ENCODE measurements at places on chromosomes 16 and 17.

DNA sequence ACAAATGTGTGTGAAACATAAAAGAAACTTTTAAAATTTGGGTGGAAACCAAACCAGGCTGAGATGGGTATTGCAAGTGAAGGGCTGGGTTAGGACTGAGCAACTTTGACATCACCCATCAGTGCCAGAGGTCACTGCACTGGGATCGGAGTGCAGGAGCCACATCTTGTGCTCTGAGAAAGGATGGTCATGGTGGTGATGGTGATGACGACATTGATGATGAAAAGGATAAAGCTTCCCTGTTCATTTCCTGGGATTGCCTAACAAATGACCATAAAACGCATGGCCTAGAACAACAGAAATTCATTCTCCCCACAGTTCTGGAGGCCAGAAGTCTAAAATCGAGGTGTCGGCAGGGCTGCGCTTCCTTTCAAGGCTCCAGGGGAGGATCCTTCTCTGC lies 324.0 kb downstream of the MAF start:
- no peak for DNase-seq

- no peak for DNase-seq
Measured at GRCh38 chr16:15976929-15977637, 27.7 kb downstream of the ABCC1 start.

DNA sequence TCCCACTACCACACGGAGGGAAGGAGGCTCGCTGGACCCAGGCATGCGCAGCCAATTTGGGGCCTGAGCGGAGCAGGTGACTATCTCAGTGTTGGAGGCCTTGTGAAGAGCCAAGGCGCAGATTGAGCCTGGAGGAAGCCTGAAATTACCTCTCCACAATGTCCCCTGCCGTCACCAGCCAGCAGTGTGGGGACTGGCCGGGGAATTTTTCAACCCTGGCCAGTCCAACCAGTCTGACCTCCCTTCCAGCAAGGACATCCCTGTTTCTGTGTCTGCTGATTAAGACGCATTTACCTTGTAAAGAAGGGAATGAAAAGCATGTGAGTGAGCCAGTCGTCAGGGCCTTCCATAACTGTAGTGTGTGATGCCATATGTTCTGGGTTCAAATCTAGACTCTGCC lies 198.1 kb upstream of the IRX3 start:
- no peak for DNase-seq

DNA sequence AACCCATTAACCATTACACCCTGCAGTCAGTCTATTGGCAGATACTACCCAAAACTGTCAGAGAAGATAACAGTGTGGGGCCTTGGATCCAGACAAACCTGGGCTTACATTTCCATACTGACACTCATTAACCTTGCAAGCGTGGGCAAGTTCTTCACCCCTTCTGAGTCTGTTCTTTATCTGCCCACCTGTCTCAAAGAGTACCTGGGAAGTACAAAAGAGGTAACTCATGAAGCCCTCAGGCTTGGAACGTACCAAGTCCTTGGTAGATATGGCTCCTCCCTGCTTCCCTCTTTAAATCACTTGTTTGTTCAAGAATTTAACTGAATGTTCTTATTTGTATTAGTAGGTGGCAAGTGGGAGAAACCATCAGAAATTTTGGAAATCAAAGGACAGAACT lies 2.5 kb upstream of the IGSF6 start:
- DNase-seq: no peak

GRCh38 chr17:75920045-75920560 lies 15.4 kb upstream of the MRPL38 start:
- no peak for DNase-seq

DNA sequence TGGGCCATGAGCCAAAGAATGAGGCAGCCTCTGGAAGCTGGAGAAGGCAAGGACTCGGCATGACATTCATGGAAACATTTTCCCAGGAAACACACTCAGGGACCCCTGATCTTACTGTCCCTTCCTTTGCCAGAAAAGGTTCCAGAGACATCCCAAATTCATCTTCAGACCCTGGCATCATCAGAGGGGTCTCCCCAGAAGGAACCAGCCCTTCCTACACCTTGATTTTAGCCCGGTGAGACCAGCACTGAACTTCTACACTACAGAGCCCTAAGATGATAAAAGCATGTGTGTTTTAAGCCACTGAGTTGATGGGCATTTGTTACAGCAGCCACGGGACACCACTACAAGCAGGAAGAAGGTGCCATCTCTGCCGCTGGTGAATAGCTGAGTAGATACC lies 262.3 kb downstream of the C16orf95 start:
- no peak for DNase-seq

DNA sequence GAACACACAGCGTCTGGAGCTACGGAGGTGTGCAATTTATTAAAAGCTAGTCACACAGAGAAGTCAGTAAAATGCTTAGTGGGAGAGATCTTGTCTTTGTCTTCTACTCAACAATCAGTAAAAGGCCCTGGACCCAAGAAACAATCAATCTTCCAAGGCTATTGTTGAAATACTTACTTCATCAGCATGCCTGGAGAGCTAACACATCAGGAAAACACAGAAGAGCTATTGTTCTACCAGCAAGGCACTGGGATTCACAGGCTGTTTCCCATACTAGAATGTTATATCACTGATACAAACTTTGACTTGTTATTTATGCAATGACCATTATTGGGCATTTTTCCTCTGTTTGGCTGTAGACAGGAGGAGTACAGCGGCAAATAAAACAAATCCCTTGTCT lies 247.8 kb upstream of the ERCC4 start:
- no peak for DNase-seq

DNA sequence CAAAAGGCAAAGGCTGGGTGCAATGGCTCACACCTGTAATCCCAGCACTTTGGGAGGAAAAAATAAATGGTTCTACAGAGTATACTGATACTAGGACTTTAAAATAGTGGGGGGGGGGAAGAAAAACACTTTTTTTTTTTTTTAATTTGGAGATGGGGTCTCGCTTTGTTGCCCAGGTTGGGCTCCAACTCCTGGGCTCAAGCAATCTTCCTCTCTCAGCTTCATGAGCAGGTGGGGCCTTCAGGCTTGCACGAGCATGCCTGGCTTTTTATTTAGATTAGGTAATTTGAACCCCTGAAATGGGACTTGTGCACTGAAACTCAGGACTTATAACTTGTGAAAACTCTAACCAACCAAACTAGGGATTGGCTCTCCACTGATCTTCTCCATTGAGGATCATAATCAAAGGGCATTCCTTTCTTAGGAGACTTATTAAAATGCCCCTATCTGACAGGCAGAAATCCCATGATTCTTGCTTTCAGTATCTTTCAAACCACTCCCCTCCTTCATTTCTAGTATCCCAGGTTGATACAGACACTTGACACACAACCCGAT lies 16.9 kb downstream of the GRB2 start:
- DNase-seq: no peak

- no peak for DNase-seq
Measured at GRCh38 chr16:50323335-50324011, 45.3 kb downstream of the BRD7 start.

- DNase-seq: no peak
Measured at GRCh38 chr16:2142942-2143877, 5.2 kb upstream of the RAB26 start.

- DNase-seq: no peak
Measured at GRCh38 chr16:1078579-1079021, 6.1 kb downstream of the SSTR5 start.

DNA sequence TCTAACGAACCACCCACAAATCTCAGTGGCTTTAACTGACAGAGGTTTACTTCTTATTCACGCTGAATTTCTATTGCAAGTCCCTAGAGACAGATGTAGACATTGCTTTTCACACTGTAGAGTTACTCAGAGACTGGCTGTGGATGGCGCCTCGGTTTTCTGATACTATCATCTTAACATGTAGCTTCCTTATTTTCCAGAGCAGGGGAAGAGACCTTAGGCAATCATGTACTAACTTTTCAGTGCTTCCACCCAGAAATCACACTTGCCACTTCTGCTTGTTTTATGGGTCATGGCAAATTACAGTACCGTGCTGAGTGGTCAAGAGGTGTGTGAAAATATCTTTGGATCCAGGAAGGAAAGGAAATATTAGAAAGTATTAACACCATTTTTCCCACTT lies 65.4 kb downstream of the MAF start:
- no peak for DNase-seq

DNA sequence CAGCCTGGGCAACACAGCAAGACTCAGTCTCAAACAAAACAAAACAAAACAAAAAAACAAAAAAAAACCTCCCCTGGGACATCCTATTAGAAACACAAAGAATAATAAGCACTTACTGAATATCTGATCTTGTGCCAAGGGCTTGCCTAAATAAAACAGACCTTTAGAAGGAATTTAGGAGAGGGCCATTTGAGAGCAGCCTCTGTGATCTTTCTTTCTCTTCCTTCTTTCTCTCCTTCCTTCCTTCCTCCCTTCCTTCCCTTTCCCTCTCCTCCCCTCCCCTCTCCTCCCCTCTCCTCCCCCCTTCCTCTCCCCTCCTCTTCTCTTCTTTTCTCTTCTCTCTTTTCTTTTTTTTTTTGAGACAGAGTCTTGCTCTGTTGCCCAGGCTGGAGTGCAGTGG lies 12.3 kb downstream of the ITGAL start:
- no peak for DNase-seq

DNA sequence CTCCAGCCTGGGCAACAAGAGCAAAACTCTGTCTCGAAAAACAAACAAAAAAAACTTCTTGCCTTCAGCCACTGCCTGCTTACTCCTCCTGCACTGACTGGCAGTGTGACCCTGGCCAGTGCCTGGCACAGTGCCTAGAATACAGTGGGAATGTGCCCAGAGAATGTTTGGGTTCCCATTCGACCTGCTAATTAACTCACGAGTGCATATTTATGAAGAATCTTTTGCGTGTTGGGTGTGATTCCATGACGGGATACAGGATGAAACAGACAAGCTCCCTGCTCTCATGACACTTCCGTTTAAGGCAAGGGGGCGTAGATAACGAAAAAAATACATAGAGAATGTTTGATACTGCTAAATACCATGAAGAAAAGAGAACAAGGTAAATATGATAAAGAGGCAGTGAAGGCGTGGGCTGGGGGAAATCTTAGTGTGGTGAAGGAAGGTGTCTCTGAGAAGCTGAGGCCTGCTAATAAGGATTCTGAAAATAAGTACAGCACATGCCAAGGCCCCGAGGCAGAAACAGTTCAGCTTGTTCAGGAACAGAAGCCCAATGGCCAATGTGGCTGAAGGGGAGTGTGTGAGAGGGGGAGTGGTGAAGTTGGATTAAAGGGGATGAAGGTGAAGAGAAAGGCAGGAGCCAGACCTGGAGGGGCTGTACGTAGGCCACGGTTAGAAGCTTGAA lies 4.3 kb downstream of the ABI3 start:
- no peak for DNase-seq

GRCh38 chr17:57086069-57086930 lies 1.3 kb downstream of the AKAP1 start:
- DNase-seq: no peak

DNA sequence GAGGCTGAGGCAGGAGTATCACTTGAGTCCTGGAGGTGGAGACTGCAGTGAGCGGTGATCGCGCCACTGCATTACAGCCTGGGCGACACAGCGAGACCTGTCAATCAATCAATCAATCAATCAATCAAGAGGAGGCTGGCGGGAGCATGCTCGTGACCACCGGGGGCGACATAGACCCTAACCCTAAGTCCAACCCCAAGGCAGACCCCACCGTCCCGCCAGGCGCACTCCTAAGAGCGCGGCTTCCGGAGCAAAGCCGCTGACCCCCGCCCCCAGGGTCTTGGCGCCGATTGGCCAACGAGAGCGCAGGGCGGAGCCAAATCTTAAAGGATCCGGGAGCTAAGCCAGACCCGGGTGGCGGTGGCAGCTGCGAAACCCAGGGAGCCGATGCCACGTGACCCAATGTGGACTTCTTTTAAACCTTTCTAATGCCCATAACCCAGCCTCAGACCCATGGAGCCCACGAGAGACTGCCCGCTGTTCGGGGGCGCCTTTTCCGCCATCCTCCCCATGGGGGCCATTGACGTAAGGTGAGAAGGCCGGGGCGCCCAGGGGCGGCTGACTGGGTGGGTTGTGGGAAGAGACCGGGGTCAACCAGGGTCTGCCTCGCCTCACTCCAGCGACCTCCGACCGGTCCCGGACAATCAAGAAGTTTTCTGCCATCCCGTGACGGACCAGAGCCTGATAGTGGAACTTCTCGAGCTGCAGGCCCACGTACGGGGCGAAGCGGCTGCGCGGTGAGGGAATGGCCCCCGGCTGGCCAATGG lies at the start of gene RANGRF:
Gene RANGRF, plus strand, starts transcription at position 335 of the 767 bp plus-strand sequence. Its CDS starts 119 bp downstream, at position 454.
- peak; percentile 90 for DNase-seq

Measured in anterior cingulate cortex (tissue), 58 donors.